CD4-positive, alpha-beta memory T cell (primary cell): ENCODE measurements at places on chromosomes 1 and 21. TPM values are rescaled to one million over a fixed set of nuclear protein-coding genes. Genes with fewer than 3 reads are reported as not detected.

DNA sequence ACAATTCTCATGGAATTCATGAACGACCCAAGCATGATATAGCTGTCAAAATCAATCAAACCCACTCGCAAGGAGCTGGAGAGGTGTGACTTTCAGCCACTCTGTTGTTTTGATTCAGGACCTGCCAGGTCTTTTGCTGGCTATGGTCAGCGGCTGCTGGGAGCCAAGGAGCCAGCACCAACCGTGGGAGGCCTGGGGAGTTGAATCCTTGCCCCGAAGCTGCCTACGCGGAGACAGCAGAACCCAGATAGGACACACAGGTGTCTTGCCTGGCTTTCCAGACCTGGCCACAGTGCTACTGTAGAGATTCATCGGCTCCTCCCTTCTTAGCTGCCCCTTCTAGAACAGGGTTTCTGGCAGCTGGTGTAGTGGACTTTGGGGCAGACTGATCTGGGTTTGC lies 42.7 kb downstream of the ZSCAN20 start:
- DNase-seq, result no peak

DNA sequence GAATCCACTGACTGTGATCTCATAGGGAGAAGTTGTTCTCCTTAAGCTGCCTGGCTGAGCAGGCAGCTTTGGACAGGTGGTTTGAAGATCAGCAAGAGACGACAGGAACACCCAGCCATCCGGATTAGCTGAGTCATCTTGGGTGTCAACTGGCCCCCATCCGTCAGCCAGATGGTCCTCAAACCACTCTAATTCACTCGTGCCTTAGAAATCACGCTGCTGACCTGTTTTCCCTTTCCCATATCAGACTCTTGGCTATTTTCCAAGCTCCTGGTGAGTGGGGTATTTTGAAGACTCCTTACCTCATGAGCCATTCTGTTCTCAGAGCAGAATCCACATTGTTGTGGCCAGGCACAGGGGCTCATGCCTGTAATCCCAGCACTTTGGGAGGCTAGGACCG lies 149.1 kb upstream of the L1TD1 start:
- DNase-seq, result no peak

DNA sequence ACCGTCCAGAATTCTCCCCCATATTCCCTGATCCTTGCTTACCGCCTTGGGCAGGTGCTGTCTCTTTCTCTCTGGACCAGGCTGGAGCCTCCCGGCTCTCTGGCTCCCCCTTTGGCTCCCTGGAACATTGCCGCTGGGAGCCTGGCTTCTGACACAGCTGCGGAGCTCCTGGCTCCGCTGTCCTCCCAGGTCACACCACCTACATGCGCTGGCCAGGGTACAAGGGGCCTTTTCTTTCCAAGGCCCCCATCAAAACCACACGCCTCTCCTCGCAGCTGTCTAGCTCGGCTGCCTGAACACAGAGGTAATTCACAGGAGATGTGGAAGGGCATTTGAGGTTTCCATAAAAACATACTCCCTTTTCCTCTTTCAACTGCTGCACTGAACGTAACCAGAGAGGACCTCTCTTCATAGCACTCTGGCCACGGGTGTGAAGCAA lies 7.5 kb upstream of the ZNF648 start:
- DNase-seq, result no peak

- no peak for DNase-seq
Measured at GRCh38 chr1:230271300-230272035, 154.7 kb downstream of the PGBD5 start.

DNA sequence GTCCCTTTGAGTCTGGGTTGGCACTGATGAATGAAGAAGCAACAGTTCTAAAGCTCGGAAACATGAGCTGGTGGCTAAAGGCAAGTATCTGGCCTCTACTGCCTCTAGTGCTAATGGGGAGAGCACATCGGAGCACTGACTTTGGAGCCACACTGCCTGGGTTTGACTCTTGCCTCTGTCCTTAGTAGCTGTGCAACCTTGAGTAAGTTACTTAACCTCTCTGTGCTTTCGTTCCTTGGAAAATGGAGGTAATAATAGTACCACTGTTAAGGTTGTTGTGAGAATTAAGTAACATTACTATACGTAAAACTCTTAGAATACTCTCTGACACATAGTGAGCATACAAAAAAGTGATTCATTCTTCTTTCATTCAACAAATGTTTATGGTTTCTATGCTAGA lies 211.2 kb downstream of the ATG4C start:
- DNase-seq, result no peak

- no peak for DNase-seq
Measured at GRCh38 chr1:13543451-13544220, 29.8 kb upstream of the LRRC38 start.

- no peak for DNase-seq
Measured at GRCh38 chr1:90851711-90852050, 134.6 kb upstream of the BARHL2 start.

DNA sequence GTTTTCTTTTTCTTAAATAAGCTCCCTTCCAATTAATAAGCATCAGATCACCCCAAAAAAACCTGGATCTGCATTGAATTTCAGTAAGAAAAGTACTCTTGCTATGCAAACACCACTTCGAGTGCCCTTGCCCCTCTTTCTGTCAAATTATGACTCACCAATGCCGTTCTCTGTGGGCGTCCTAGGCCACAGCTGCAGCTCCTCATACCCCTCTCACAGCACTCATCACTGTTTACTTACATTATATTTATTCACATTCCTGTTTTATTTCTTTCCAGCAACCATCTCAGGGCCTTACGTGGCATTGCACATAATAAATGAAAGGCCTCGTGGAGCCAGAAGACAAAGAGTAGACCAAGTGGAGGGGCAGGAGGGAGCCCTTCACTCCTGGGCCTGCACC lies 99.1 kb upstream of the CTTNBP2NL start:
- no peak for DNase-seq

GRCh38 chr1:31036749-31037500 lies 28.6 kb downstream of the PUM1 start:
- no peak for DNase-seq

DNA sequence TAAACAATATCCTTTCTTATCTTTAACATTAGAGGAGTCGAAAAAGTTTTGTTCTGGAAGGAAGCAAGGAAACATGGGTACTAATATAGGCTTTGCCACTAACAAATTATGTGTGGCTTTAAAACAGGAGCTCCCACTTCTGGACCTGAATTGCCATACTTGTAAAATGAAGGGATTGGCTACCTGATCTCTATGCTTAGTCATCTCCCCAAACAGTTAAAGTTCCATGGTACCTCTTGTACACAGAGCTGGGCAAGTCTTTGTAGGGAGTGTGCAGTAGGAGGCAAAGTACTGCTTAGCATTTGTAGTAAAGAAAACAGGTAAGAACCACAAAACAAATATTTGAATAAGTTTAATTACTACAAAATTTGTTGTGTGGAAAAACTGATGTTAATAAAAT lies 81.3 kb downstream of the MAST2 start:
- no peak for DNase-seq

- peak; percentile 37 for DNase-seq
Measured at GRCh38 chr1:156961709-156962108, 41.3 kb downstream of the LRRC71 start.

GRCh38 chr1:212138457-212138856 lies 102.9 kb downstream of the DTL start:
- no peak for DNase-seq

GRCh38 chr1:208475951-208476845 lies 232.0 kb upstream of the PLXNA2 start:
- DNase-seq, result no peak

GRCh38 chr1:5983361-5984103 lies 8.7 kb downstream of the NPHP4 start:
- DNase-seq, result no peak

DNA sequence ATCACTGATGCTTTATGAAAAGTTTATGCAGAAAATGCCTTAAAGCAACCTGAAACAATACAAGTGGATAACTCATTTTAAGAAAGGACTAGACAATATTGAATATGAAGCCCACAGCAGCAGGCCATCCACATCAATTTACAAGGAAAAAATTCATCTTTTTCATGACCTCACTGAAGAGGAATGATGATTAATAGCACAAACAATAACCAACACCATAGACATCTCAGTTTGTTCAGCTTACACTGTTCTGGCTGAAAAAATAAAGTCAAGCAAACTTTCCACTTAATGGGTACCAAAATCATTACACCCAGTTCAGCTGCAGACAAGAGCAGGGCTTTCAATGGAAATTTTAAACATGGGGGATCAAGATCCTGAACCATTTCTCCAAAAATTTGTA lies 380.6 kb upstream of the NEGR1 start:
- no peak for DNase-seq

GRCh38 chr21:41783476-41784180 lies 16.8 kb upstream of the RIPK4 start:
- no peak for DNase-seq

GRCh38 chr1:2917284-2917683 lies 104.0 kb upstream of the ACTRT2 start:
- DNase-seq, result no peak

GRCh38 chr1:187212377-187212776 lies 383.6 kb downstream of the PLA2G4A start:
- no peak for DNase-seq

DNA sequence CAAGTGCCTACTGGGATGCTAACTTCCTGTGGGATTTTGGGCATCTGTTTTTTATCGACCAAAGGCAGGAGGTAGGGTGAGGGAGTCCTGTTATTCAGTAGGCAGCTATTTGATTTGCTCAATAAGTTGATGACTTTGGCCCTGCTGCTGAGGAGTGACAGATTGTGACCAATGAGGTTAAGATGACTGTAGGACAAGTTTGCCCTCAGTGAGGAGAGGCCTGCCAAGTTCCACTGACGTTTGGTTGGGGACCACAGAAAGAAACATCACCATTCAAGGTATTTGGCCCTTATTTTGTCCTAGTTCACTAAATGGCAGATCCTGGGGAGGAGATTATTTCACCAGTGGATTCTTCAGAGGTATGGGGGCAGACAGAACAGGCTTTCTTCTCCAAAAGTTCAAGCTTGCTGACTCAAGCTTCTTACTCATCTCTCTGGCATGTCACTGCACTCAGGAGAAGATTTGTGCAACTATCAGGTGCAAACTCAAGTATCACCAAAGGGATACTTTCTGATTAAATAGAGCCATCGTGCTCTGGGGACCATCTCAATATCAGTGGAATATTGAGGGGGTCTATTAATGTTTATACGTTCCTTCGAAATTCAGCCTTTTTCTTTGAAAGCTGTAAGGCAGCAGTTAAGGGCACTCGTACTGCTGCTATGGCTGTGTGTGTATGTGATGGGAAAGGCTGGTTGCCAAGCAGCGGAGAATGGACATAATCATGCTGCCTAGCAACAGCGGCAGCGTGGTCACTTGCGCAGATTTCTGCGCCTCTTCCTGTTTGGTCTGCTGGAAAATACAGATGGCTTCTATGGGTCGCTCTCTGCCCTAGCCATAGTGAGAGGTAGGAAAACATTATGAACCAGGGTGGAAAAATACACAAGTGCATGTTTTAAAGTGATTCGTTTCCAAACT lies 78.7 kb downstream of the PBX1 start:
- no peak for DNase-seq

DNA sequence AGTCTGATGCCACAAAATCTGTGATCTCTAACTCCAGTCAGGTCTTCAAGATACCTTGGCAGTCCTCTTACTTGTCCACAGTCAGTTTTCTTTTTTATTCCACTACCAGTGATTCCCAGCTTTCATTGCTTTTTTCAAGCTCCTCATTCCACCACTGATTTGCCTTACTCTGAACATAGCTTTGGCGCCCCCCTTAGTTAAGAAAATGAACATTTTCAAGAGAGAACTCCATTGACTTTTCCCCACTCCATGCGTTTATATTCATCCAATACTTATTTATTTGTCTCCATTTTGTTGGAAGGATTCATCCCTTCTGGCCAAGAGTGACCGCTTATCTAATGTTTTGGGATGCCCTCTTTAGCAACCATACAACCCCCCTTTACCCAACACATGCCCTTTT lies 33.9 kb upstream of the IPO9 start:
- DNase-seq, result no peak

DNA sequence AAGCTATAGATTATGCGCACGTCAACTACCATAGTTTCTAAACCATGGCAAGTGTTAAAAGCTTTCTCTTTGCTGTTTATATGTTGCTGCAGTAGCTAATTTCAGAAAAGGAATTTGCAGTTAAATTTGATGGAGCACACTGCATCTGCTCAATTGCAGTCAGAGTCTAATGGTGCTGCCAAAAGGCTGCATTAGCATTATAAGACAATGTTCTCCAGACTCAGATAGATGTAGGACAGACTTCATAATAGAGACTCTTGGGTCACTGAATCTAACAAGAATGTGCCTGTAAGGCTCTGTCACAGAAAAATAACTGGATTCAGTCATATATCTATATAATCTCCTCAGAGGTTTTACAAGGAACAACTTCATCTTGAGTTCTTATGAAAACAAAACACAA lies 198.3 kb downstream of the OLFM3 start:
- DNase-seq, result no peak

DNA sequence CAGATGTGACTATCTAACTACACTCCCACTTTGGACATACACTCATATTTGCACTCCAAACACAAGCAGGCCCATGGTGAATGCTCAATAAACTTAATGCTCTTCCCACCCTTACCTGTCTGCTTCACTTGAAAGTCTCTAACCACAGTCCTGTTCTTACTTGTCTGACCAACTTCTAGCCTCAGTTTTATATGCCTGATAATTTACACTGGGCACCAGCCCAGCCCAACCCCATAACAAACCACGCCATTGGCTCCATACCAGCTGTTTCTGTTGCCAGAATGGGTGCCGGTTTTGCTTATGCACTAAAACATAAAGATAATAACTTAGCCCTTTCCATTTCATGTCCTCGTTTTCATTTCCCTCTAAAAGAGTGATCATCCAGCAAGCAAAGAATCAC lies 395.4 kb downstream of the NTNG1 start:
- DNase-seq, result no peak

GRCh38 chr1:163265547-163265946 lies 56.2 kb upstream of the NUF2 start:
- DNase-seq, result no peak

The GUCA2A gene
- total RNA-seq, result not detected

The PLPPR5 gene
- total RNA-seq, result not detected

The CAMK1G gene
- not detected for total RNA-seq

The MRPL55 gene
- total RNA-seq, result 57.8 TPM

The RIPPLY3 gene
- total RNA-seq, result not detected

The GCSAML gene
- not detected for total RNA-seq

The GPR37L1 gene
- not detected for total RNA-seq

The LMX1A gene
- total RNA-seq, result not detected

The CFH gene
- 11.9 TPM for total RNA-seq

The P3H1 gene
- 56.6 TPM for total RNA-seq

The COL16A1 gene
- not detected for total RNA-seq
